ENCODE measurements at places on chromosomes 5 and 9.

GRCh38 chr5:60959156-60959555, 14.2 kb downstream of the NDUFAF2 start:
- DNase-seq: peak; percentile 38

DNA sequence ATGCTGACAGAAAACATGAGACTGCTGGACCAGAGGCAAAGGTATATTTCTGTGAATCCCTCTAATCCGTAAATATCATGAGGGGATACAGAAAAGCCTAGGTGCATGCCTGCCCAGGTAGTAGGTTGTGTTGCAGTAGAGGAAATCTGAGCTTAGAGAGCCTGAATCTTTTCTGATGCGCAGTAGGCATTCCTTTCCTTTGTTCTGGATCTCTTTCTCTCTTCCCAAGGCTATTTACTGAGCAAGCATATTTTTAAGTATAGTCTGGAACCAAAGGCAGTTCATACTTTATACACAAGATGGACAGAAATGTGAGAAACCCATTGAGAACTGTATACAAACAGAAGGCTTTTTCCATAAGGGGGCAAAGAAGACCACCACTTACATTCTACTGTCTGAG, 359.3 kb downstream of the TMEM161B start:
- DNase-seq: no peak

DNA sequence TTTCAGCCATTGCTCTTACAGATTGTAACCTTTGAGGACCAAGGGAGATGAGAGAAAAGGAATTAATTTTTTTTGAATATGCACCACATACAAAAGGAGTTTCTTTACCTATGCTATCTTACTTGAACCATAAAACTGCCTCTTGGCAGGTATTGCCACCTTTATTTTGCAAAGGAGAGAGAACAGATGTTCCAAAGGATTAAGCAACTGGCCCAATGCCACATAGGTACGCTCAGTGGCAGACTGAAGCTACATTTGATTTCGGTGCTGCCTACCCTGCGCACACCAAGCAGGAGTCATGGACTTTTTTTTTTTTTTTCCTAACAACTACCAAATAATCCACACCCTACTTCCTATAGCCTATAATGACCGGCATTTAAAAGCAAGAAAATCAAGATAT, 43.1 kb downstream of the SAXO1 start:
- DNase-seq: no peak

- peak; percentile 17 for DNase-seq
Observed at GRCh38 chr5:59684388-59685190, 208.9 kb downstream of the PDE4D start.

GRCh38 chr5:1666812-1667588, 132.6 kb downstream of the MRPL36 start:
- peak; percentile 30 for DNase-seq

- DNase-seq: peak; percentile 26
Observed at GRCh38 chr5:168086104-168086610, 205.3 kb upstream of the WWC1 start.

GRCh38 chr5:11224436-11225187, 463.6 kb upstream of the DAP start:
- no peak for DNase-seq

GRCh38 chr5:67305913-67306710, 109.5 kb upstream of the CD180 start:
- DNase-seq: no peak

GRCh38 chr9:35073279-35073612, 821 bp upstream of the VCP start:
- no peak for DNase-seq

- no peak for DNase-seq
Observed at GRCh38 chr5:154406826-154407225, 39.0 kb upstream of the SAP30L start.

- DNase-seq: no peak
Observed at GRCh38 chr9:35636135-35636876, 14.4 kb downstream of the SIT1 start.

GRCh38 chr9:22413884-22414283, 32.7 kb upstream of the DMRTA1 start:
- DNase-seq: no peak

DNA sequence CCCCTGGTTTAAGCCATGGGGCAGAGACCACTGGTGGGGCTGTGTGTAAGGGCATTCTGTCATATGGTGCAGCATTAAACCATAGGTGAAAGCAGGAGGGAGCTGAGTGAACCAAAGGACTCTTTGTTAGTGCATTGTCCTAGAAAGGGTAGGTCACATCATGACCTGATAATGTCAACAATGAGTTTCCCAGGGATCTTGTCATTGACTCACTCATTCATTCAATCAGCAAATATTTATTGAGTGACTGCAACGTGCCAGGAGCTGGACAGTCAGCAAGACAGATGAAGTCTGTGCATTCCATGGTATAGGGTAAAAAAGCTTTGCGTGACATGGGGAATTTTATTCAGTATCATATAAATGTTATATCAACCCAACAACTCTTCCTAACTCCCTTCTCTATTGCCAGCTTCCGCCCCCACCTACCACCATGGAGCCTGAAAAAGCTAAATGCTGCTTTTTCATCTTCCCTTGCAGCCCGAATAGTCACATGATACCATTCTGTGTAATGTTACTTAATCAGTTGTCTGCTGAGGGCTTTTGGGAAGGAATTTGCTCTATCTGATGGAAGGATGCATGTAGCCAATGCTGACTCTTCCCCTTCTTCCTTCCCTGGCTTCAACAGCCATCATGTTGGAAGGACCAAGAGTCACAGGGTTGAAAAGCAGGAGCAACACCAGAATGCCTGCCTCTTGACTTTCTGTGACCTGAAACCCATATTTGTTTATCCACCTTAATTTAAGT, 11.5 kb upstream of the OTULINL start:
- DNase-seq: no peak

- DNase-seq: no peak
Observed at GRCh38 chr9:132639322-132639721, 30.5 kb downstream of the DDX31 start.

DNA sequence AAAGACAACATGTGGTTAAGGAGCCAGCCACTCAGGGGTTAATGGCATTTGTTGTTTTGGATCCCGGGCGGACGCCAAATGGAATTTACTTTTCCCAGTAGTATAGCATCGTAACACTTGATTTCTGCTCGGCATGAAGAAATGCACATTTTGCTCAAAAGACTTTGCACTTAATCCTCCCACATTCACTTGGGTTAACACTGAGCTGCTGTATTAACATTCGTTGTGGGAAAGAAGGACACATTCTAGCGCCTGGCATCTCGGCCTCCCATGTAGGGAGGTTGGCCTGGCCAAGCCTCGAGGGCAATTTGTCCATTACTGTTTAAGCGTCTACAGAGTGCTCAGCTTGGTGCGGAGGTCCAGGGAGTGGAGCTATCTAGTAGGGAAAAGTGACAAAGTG, 32.3 kb upstream of the INSYN2B start:
- DNase-seq: no peak

GRCh38 chr9:127419348-127419747, 4.8 kb upstream of the ZNF79 start:
- no peak for DNase-seq

GRCh38 chr5:112576298-112576925, 157.3 kb upstream of the EPB41L4A start:
- DNase-seq: no peak

DNA sequence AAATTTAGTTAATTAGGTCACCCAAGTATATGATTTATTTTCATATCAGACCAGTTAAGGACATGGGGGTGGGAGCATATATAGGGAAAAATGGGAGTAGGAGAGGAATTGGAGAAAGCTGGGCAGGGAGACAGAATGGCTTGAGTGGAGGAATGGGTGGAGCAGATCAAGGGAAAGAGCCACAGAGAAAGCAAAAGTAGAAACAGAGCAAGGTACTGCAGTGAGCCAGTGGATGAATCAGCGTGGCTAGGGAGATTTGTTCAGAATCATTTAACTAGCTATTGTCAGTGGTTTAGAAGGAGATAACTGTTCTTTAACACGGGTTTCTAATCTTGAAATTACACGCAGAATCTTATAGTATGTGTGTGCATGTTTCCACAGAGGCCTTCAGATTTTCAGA, 37.4 kb downstream of the SNX24 start:
- DNase-seq: no peak

DNA sequence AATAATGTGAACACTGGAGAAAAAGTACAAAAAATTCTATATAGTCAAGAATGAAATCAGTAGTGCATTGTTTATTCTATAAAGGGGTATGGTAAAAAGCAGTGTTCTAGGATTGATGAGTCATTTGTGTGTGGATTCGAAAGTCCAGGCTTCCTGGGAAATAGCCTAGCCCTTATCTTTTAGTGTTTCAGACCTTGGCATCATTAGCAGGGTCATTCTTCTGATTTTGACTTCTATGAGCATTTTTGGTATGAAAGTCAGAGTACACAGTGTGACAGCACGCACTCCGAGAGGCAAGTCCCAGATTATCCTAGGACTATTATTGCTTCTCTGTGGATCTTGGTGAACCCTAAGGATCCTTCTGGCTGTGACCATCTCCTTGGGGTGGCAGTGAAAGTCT, 16.9 kb downstream of the PCSK5 start:
- DNase-seq: no peak

- no peak for DNase-seq
Observed at GRCh38 chr5:150419630-150420270, 7.0 kb upstream of the CD74 start.

DNA sequence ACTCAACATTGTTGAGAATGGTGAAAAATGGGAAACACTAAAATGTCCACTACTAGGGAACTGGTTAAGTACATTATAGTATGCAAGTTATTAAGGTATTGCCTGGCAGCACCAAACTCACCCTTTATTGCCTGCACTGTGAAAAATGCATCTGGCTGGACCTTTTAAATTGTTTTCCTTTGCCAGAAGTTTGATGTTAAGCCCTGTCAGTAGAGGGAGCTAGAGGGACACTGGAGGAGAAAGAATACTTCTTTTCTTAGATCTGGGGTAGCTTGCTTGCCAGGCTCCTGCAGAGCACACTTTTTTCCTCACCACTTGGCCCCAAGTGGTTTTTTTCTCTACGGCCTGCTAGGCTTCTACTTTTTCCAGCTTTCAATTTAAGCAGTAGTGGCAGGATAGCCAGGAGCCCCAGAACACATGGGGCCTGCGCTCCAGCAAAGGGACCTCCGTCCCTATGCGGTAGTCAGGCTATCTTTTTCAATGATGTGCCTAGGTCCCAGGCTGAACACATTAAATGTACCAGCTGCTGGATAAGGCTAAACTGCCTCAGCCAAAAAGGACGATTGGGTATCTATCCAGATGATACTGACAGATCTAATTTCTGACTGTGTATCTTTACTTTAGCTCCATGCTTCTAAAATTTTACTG, 8.0 kb upstream of the HABP4 start:
- peak; percentile 17 for DNase-seq

DNA sequence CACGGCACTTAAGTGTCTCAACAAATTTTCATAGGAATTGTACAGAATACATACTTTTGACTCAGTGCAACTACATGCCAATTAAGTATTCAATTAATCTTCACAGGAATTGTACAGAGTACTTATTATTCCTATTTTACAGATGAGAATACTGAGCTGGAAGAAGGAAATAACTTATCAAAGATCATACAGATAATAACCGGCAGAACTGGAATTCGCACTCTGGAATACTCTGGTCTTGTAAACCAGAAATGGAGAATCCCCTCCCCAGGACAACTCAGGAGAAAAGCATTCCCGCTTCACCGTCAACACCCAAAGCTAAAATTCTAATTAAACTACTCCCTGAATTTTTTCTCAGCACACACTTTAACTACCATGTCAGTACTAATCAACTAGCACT, 112.7 kb downstream of the HOMER1 start:
- DNase-seq: no peak

- DNase-seq: no peak
Observed at GRCh38 chr5:157487358-157487757, 27.3 kb downstream of the NIPAL4 start.

GRCh38 chr5:16600397-16600796, 16.4 kb downstream of the RETREG1 start:
- DNase-seq: no peak

- DNase-seq: no peak
Observed at GRCh38 chr9:128253991-128254346, 21.8 kb downstream of the GOLGA2 start.

- DNase-seq: no peak
Observed at GRCh38 chr5:15600035-15600434, 100.1 kb downstream of the FBXL7 start.

DNA sequence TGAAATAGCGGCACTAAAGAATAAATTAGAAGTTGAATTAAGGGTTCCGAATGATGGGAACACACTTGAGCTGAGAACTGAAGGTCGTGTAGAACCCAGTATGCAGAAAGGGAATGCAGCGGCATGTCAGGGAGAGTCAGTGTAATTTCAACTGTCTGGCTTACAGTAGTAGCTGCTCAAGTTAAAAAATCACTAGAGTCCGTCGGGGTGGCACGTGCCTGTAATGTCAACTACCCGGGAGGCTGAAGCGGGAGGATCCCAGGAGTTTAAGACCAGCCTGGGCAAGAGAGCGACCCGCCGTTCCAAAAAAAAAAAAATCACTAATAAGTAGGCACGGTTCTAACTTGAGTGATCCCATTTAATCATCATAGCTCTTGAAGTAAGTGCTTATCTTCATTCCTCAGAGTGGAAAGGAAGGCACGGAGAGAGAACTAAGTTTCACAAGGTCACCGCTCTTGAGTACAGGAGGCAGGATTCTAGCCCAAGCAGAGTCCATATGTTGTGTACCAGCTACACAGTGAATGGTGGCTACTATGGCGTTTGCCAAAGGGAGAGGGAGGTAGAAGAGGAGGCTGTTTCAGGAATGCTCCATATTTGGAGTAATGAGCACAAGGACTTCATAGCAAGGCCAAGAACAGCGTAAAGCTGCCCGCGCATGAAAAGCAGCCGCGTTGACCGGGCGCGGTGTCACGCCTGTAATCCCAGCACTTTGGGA, 831 bp downstream of the RMRP start:
- no peak for DNase-seq

GRCh38 chr5:137092831-137093230, 406.3 kb downstream of the SPOCK1 start:
- no peak for DNase-seq

GRCh38 chr9:78169125-78169524, 66.8 kb upstream of the CEP78 start:
- DNase-seq: no peak

DNA sequence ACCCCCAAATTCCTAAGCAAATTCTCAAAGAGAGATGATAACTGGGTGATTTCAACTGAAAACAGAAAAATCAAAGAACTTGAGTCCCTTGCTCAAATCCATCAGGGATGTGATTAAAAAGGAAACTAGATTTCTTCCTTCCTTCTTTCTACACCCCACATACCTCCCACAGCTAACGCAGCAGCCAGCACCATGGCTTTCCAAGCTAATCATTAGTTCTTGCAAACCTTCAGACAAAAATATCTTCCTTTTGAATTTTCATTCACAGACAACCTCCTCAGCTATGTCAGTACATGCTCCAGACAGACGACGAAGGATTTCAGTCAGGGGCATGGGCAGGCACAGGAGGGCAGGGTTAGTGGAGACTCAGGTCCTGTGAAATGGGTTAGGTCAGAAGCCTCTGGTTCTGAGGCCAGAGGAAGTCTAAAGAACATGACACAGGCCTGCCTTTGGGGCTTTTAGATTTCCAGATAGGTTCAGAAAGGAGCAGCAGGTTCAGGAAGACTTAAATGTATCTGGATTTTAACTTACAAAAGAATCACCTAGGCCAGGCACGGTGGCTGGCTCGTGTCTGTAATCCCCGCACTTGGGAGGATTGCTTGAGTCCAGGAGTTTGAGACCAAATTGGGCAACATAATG, 173.7 kb upstream of the NFIB start:
- DNase-seq: no peak

- DNase-seq: no peak
Observed at GRCh38 chr9:100286257-100286656, 66.5 kb downstream of the TEX10 start.
